Hypothalamus (tissue), 51 donors: ENCODE measurements at places on chromosomes 11 and 22.

- DNase-seq = no peak
Observed at GRCh38 chr11:85776951-85777602, 33.9 kb downstream of the SYTL2 start.

DNA sequence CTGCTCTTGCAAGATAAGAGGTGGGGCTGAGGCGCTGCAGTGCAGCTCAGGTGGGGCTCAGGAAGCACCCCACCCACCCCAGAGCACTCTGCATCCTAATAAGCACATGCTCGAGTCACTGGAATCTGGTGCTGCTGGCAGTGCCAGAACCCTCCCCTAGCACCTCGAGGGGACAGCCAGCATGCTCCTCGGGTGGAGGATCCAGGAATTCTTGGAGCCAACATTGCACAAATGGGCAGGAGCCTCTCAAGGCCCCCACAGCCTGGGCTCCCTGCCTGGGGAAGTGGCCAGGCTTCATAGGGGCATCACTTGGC is 27.5 kb upstream of the CABP7 start:
- no peak for DNase-seq

GRCh38 chr11:48182860-48183526 is 33.6 kb upstream of the OR4B1 start:
- DNase-seq = no peak

- DNase-seq = no peak
Observed at GRCh38 chr11:27075655-27076054, 35.0 kb downstream of the BBOX1 start.

DNA sequence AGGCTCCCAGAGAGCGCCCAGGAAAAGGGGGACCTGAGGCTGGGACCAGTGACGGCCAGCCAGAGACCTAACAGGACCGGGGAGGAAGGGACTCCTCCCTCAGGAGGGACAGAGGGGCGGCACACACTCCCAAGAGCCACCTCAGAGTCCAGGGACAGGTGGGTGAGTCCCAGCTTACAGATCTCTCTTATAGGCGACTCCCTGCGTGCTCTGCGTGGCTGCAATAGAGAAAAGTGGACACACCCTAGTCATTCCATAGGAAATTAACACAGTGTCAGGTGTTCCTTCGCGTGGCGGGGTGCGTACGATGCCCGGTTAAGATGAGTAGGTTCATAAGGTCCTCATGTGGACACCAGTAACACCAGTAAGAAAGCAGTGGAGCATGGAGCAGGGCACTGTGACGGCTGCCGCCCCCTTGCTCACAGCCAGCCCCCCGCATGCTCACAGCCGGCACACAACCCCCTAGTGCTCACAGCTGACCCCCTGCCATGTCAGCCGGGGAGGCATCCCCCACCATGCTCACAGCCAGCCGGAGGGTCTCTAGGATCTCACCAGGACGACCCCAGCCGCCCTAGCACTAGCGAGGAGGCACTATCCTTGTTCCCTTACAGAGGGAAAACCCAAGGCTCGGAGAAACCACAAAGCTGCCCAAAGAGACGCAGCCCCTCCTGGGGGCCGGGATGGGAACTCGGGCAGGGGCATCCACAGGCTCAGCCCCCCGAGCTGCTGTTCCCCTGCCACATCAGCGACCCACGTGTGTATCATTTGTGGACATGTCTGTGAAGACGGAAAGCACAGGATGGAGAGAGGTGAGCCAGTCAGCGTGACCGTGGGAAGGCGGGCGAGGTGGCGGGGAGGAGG is 426.8 kb downstream of the TBC1D22A start:
- DNase-seq = no peak

- no peak for DNase-seq
Observed at GRCh38 chr11:61265357-61265756, 24.4 kb downstream of the PGA5 start.

DNA sequence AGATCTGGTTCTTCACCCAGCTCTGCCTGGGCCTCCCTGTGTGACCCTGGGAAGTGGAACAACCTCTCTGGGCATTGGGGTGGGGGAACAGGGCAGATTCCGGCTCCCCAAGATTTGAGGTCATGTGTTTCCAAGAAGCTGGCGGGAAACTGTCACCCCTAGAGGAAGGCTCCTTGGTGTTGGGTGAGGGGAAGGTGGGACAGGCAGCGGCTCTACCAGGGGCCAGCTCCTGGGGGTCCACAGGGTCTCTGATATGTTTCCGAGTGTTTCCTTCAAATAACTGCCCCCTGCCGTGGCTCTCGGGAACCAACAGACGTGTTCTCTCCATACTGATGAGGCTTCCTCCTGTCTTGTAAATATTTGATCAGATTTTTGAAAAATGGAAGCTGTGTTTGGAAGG is 78.5 kb downstream of the MPPED1 start:
- DNase-seq = no peak

GRCh38 chr11:68354148-68354872 is 41.9 kb downstream of the LRP5 start:
- peak; percentile 36 for DNase-seq

DNA sequence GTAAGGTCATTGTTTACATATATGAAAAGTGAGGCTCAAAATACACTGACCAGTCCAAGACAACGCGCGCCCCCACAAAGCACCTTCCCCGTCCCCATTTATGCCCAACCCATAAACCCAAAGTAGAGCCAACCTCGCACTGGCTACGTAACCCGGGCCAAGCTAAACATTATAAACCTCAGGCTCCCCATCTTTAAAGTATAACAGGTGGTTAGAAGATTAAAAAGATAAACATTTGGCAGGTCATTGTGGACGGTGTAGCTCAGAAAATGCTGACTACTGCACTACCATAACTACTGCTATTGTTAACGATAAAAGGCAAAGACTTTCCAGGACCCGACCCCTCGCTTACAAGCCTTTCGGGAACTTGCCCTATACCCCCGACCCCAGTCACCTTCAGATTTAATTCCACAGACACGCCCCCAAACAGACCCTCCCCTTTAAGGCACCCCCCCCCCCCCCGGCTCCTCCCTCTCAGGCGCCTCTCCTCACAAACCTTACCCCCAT is 470 bp downstream of the NUMA1 start:
- DNase-seq = no peak

GRCh38 chr11:33965032-33965431 is 73.2 kb upstream of the LMO2 start:
- DNase-seq = no peak

GRCh38 chr22:49973018-49973961 is 12.7 kb downstream of the PIM3 start:
- no peak for DNase-seq

- peak; percentile 13 for DNase-seq
Observed at GRCh38 chr11:115941481-115941993, 437.3 kb upstream of the CADM1 start.

- DNase-seq = no peak
Observed at GRCh38 chr22:19875061-19875530, 20.4 kb upstream of the GNB1L start.
